RPMI7951 (cell line): ENCODE measurements at places on chromosomes 7 and 10. TPM values are rescaled to one million over a fixed set of nuclear protein-coding genes. Genes with fewer than 3 reads are reported as not detected.

- DNase-seq = peak; percentile 51
These were observed 3.8 kb upstream of the ADAMTS14 start for GRCh38 chr10:70668454-70668970.

- no peak for DNase-seq
These were observed 195.0 kb downstream of the RELN start for GRCh38 chr7:103794424-103794823.

- peak; percentile 60 for DNase-seq
These were observed 72.6 kb upstream of the PDLIM1 start for GRCh38 chr10:95363303-95363912.

The TMEM270 gene
- total RNA-seq = not detected in 2 replicates
